AG04450 (cell line): ENCODE measurements at places on chromosomes 6 and 20. TPM values are rescaled to one million over a fixed set of nuclear protein-coding genes. Genes with fewer than 3 reads are reported as not detected.

- DNase-seq: no peak
Observed at GRCh38 chr6:27888566-27888965, 23.6 kb downstream of the OR2B2 start.

DNA sequence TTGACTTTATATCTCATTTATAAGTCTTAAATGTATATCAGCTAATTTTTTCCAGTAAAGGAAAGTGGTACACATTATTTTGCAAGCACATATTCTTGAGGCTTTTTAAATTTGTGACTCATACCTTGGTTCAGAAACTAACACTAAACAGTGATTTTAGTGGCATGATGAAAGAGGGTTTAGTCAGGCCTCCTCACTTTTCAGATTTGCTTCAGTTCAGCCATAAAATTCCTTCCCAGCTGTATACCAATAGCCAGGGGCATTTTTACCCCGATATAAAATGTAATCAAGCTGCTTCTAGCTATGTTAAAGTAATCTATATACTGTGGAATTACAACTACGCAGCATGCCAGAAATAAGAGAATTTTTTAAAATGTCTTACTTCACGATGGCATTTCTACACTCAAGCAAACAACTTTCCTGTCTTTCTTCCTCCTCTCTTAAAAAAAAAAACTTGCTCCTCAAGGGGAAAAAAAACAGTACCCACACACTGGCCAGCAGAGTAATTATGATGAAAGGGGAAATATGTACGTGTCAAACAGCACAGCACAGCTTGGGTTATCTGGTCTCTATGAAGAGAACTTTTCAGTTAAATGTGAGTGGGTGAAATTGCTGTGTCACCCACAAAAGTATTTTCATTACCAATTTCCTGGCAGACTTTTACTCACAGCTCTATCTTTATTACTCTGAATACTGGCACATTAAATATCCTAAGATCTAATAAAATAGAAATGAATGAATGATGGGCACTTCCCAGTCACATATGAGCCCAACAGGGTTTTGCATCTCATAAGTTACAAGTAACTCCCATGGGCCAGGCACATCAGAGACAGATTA lies 244.8 kb upstream of the TENT5A start:
- DNase-seq: peak; percentile 56

DNA sequence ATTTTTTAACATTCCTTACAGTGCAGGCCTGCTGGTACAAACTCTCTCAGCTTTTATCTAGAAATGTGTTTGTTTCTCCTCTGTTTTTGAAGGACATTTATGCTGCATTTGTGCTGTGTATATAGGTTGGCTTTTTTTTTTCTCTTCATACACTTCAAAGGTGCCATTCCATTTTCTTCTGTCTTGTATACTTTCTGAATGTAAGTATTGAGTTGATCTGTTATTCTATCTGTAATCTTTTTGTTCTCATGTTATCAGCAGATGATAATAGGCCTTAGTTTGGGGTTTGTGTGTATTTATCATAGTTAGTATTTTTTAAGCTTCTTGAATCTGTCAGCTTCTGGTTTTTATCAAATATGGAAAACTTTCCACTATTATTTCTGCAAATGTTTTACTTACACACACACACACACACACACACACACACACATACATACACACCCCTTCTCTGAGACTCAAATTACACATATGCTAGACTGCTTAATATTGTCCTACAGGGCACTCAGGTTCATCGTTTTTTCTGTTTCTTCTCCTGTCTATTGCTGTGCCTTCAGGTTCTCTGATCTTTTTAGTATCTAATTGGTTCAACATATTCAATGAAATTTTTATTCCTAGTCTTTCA lies 74.6 kb downstream of the RPP40 start:
- DNase-seq: no peak

- DNase-seq: no peak
Observed at GRCh38 chr6:41074692-41075436, 2.1 kb downstream of the NFYA start.

GJA1 gene
- 261 and 323 TPM in 2 replicates for polyA plus RNA-seq

FAM83C gene
- polyA plus RNA-seq: not detected in 2 replicates
